NCI-H82 (cell line): ENCODE measurements at places on chromosomes 7 and 10.

GRCh38 chr10:125775491-125776106 lies at the start of gene MMP21:
Gene MMP21 (minus strand): TSS chr10:125775821. CDS start chr10:125775821, 0 bp downstream.
- DNase-seq: no peak

GRCh38 chr7:29230871-29231345 lies 36.3 kb downstream of the CHN2 start:
- DNase-seq: no peak

GRCh38 chr10:106474876-106475275 lies 689.6 kb downstream of the SORCS1 start:
- no peak for DNase-seq

- DNase-seq: no peak
Observed at GRCh38 chr10:70680899-70681730, 8.8 kb downstream of the ADAMTS14 start.

GRCh38 chr7:112120696-112121217 lies 85.4 kb downstream of the DOCK4 start:
- DNase-seq: no peak
